ENCODE measurements at places on chromosomes 2 and 18. TPM values are rescaled to one million over a fixed set of nuclear protein-coding genes. Genes with fewer than 3 reads are reported as not detected.

Gene FBXO36
- 2.7 TPM for total RNA-seq

Gene NEB
- total RNA-seq: 0.23 TPM

Gene FAM124B
- 2.0 TPM for total RNA-seq

Gene VSNL1
- total RNA-seq: 46.5 TPM

Gene ITM2C
- 15.4 TPM for total RNA-seq

Gene RPL37A
- total RNA-seq: 1,396 TPM

Gene TDRD15
- total RNA-seq: not detected

Gene E2F6
- 14.5 TPM for total RNA-seq

Gene HOXD13
- not detected for total RNA-seq

Gene SP9
- not detected for total RNA-seq

Gene TMEM163
- total RNA-seq: 0.09 TPM
